Activated naive CD8-positive, alpha-beta T cell treated with anti-CD3 and anti-CD28 coated beads for 36 hours (primary cell): ENCODE measurements at places on chromosomes 5 and 9.

GRCh38 chr9:4486176-4486575, 4.1 kb upstream of the SLC1A1 start:
- H3K4me3 ChIP-seq, result no peak overlapping the region
- peaks cover 16% of the 10 kb centered on the region for H3K4me1 ChIP-seq
- H3K36me3 ChIP-seq, result no peaks in the 10 kb centered on the region
- peaks cover 22% of the 10 kb centered on the region for H3K27me3 ChIP-seq
- DNase-seq, result no peak
- no peak overlapping the region for H3K27ac ChIP-seq

- no peak for DNase-seq
- H3K36me3 ChIP-seq, result no peaks in the 10 kb centered on the region
- peaks cover 16% of the 10 kb centered on the region for H3K27me3 ChIP-seq
- H3K4me3 ChIP-seq, result no peak overlapping the region
- H3K27ac ChIP-seq, result no peak overlapping the region
Observed at GRCh38 chr5:83711982-83712601, 8.6 kb downstream of the HAPLN1 start.

GRCh38 chr5:78903861-78904260, 81.2 kb downstream of the ARSB start:
- no peaks in the 10 kb centered on the region for H3K27me3 ChIP-seq
- peaks cover 26% of the 10 kb centered on the region for H3K36me3 ChIP-seq
- no peak overlapping the region for H3K4me3 ChIP-seq

- H3K36me3 ChIP-seq, result no peaks in the 10 kb centered on the region
- no peaks in the 10 kb centered on the region for H3K4me1 ChIP-seq
- no peak overlapping the region for H3K27ac ChIP-seq
- no peaks in the 10 kb centered on the region for H3K27me3 ChIP-seq
Observed at GRCh38 chr9:8558176-8558575, 758.6 kb upstream of the DMAC1 start.

DNA sequence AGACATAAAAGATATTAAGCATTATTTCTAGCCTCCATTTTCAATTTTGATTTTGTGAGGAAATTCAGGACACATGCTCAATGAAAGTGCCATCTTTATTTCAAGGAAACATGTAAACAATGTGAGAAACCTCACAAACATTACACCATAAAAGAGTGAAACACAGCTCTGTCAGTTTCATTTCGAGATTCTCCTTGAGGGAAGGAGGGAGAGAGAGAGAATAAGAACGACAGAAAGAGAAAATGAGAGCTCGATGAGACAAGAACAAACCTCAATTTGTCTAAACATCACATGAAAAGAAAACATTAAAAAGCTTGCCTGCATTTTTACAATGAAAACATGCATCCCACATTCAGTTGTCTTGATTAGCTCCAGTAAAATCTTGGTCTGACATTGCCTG, 553.5 kb upstream of the MEF2C start:
- H3K4me3 ChIP-seq, result no peak overlapping the region
- no peaks in the 10 kb centered on the region for H3K4me1 ChIP-seq
- DNase-seq, result no peak
- no peak overlapping the region for H3K27ac ChIP-seq
- no peaks in the 10 kb centered on the region for H3K36me3 ChIP-seq
- no peaks in the 10 kb centered on the region for H3K27me3 ChIP-seq

- H3K4me3 ChIP-seq, result no peak overlapping the region
- peaks cover 44% of the 10 kb centered on the region for H3K27me3 ChIP-seq
- H3K4me1 ChIP-seq, result peaks cover 10% of the 10 kb centered on the region
- DNase-seq, result no peak
- H3K27ac ChIP-seq, result no peak overlapping the region
Observed at GRCh38 chr5:176822041-176822792, 11.9 kb downstream of the UNC5A start.

DNA sequence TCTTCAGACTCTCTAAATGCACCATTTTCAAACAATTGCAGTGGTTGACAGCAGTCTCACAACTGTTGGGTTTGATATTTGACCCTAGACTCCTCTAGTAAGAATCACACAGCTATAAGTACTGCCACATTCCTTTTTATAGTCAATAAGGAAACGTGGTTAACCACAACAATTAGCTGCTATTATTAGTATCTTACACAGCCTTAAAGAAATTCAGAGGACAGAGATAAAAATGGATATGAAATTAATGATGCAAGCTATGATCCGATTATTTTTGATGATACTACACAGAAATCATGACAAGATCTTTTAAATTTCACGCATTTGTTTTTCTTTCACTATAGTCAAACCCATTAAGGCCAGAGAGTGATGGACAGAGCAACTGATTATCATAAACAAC, 288.6 kb upstream of the C9orf72 start:
- H3K27ac ChIP-seq, result no peak overlapping the region
- DNase-seq, result no peak
- no peaks in the 10 kb centered on the region for H3K4me1 ChIP-seq
- H3K36me3 ChIP-seq, result no peaks in the 10 kb centered on the region
- peaks cover 17% of the 10 kb centered on the region for H3K27me3 ChIP-seq

- no peak for DNase-seq
- H3K36me3 ChIP-seq, result no peaks in the 10 kb centered on the region
- no peak overlapping the region for H3K4me3 ChIP-seq
- H3K27ac ChIP-seq, result no peak overlapping the region
- H3K4me1 ChIP-seq, result peaks cover 2% of the 10 kb centered on the region
Observed at GRCh38 chr5:174796711-174797192, 72.4 kb downstream of the MSX2 start.

GRCh38 chr5:180969406-180969805, 19.2 kb upstream of the BTNL3 start:
- H3K4me3 ChIP-seq, result no peak overlapping the region
- DNase-seq, result no peak
- H3K27me3 ChIP-seq, result peaks cover 4% of the 10 kb centered on the region
- H3K36me3 ChIP-seq, result no peaks in the 10 kb centered on the region
- no peaks in the 10 kb centered on the region for H3K4me1 ChIP-seq
- no peak overlapping the region for H3K27ac ChIP-seq

DNA sequence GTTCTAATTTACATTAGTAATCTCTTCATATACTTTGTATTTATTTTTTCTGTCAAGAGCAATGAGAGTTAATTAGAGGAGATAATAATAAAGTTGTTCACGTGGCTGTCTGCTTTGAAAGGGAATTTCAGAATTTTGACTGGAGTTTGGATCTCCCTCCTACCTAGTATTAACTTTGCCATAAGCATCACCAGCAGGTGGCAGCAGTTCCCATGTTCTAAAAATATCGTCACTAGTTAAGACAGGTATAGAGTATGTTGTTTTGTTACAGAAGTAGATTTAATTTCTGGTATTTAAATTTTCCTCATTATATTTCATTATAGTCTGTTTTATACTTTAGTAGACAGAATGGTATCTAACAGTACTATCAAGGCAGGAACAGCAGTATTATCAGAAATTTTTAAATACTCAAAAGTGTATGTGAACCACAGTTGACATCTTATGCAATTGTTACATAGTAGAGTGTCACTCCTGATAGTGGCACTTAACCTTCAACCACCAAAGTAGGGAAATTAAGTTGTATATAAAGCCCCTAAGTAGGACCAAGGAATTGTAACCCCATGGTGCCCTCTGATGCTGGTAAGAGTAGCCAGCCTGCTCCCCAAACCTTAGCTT, 20.4 kb downstream of the GNPDA1 start:
- H3K4me3 ChIP-seq, result no peak overlapping the region
- H3K36me3 ChIP-seq, result peaks cover 27% of the 10 kb centered on the region
- no peak overlapping the region for H3K27ac ChIP-seq
- no peaks in the 10 kb centered on the region for H3K27me3 ChIP-seq
- DNase-seq, result peak; percentile 55
- peaks cover 7% of the 10 kb centered on the region for H3K4me1 ChIP-seq

DNA sequence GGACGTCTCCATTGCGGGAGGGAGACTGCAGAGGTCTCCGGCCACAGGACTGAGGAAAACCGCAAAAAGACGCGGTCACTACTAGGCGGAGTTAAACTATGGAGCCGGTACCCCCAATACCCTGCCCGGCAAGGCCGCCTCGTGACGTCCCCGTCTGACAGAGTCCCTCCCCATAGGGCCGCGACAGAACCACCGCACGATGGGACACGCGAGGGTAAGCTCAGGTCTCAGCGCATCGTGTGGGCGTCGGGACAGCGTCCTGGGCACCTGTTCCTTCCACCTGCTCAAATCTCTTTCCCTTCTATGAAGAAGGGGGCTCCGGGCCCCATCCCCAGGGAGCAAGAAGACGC, 35.2 kb upstream of the GLDC start:
- peak; percentile 81 for DNase-seq
- H3K4me3 ChIP-seq, result peak overlapping the region; percentile 96
- H3K4me1 ChIP-seq, result peaks cover 18% of the 10 kb centered on the region

- H3K4me1 ChIP-seq, result peaks cover 14% of the 10 kb centered on the region
- H3K4me3 ChIP-seq, result no peak overlapping the region
- DNase-seq, result no peak
- H3K27me3 ChIP-seq, result no peaks in the 10 kb centered on the region
Observed at GRCh38 chr5:157874861-157875260, 15.9 kb upstream of the CLINT1 start.

GRCh38 chr9:74001382-74001781, 495.8 kb upstream of the RORB start:
- no peak overlapping the region for H3K4me3 ChIP-seq
- H3K4me1 ChIP-seq, result no peaks in the 10 kb centered on the region
- H3K36me3 ChIP-seq, result no peaks in the 10 kb centered on the region
- H3K27ac ChIP-seq, result no peak overlapping the region

DNA sequence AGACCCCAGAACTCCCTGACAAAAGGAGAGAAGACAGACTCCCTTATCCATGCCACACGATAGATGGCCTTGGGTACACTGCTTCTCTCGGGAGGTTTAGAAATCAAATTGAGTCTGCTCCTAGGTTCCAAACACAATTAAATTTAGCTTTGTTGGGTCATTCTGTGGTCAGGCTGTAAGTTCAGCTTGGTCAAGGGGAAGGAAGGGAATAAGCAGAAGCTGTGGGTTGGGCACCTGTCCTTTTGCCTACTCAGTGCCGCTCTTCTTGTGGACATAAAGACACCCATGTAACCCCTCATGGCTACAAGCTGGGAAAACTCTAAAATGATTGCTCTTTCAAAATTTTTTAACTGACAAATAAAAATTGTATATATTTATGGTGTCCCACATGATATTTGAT, 19.1 kb upstream of the AK3 start:
- no peak overlapping the region for H3K4me3 ChIP-seq
- H3K27ac ChIP-seq, result no peak overlapping the region
- no peak for DNase-seq
- H3K27me3 ChIP-seq, result peaks cover 13% of the 10 kb centered on the region
- no peaks in the 10 kb centered on the region for H3K36me3 ChIP-seq

DNA sequence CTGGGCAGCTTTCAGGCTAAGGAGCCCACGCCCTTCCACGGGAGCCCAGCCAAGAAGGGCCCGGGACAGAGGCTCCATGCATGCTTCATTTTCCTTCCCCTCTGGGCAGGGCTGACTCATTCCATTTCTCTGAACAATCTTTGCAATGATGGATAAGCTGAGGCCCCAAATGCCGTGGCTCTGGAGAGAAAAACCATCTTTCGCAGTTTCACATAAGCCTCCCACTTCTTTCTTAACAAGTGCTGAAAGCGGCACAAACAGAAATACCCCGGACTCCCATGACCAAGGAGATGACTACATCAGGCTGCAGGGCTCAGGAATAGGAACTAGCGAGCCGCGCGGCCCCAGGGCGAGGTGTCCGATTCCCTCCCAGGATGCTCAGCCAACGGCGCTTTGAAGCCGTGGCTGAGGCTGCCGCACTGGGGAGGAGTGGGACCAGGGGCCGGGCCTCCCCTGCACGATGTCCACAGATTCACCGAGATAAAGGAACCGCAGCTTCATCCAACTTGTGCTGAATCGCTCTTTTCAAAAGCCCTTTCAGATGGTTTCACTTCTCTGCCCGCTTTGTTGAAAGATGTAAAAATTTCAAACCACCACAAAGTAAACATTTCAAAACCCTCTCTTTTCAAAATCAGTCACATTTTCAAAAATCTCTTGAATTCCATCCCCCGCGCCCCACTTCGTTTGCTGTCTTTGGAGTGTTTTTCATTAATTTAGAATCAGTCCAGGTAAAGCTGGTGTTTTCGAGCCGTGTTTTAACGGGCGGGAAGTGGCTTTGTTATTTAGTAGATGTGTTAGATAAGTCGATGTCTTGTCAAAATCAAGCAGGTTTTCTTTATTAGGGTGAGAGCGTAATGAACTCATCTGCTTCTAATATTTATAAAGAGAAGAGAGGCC, 96.5 kb upstream of the LMX1B start:
- peak overlapping the region; percentile 73 for H3K27ac ChIP-seq
- H3K4me3 ChIP-seq, result peak overlapping the region; percentile 43
- H3K27me3 ChIP-seq, result peaks cover 84% of the 10 kb centered on the region
- H3K4me1 ChIP-seq, result peaks cover 24% of the 10 kb centered on the region

GRCh38 chr5:136740228-136740627, 374.9 kb upstream of the TRPC7 start:
- no peaks in the 10 kb centered on the region for H3K4me1 ChIP-seq
- no peak overlapping the region for H3K4me3 ChIP-seq
- H3K27me3 ChIP-seq, result no peaks in the 10 kb centered on the region
- H3K27ac ChIP-seq, result no peak overlapping the region
- H3K36me3 ChIP-seq, result no peaks in the 10 kb centered on the region

DNA sequence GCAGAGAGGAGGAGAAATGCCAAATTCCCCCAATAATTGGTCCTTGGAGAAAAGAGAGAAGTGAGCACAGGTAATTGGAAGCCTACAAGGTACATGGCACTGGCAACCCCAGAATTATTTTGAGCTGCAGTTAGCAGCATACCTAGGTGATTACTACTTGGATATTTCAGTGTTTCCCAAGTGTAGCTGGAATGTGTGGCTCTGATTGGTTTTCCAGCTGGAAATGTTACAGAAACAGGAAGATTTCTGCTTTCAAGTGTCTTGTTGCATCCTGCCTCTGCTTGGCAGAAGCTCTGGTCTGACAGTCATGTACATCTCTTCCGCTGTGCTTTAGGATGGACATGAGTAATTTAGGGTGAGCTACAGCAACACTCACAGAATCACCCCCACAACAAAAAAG, 262.1 kb downstream of the ENC1 start:
- no peak overlapping the region for H3K4me3 ChIP-seq
- no peaks in the 10 kb centered on the region for H3K36me3 ChIP-seq
- H3K27me3 ChIP-seq, result peaks cover 5% of the 10 kb centered on the region
- H3K27ac ChIP-seq, result no peak overlapping the region

GRCh38 chr5:84693256-84693655, 308.6 kb upstream of the EDIL3 start:
- H3K4me1 ChIP-seq, result no peaks in the 10 kb centered on the region
- no peaks in the 10 kb centered on the region for H3K27me3 ChIP-seq
- no peak for DNase-seq
- no peak overlapping the region for H3K27ac ChIP-seq
- no peak overlapping the region for H3K4me3 ChIP-seq

- no peak overlapping the region for H3K4me3 ChIP-seq
- H3K36me3 ChIP-seq, result no peaks in the 10 kb centered on the region
- no peak overlapping the region for H3K27ac ChIP-seq
- no peaks in the 10 kb centered on the region for H3K4me1 ChIP-seq
- DNase-seq, result no peak
Observed at GRCh38 chr5:174714751-174715150, 9.6 kb upstream of the MSX2 start.

- H3K4me3 ChIP-seq, result peak overlapping the region; percentile 88
- H3K4me1 ChIP-seq, result peaks cover 38% of the 10 kb centered on the region
- no peak for DNase-seq
- peaks cover 4% of the 10 kb centered on the region for H3K36me3 ChIP-seq
- no peaks in the 10 kb centered on the region for H3K27me3 ChIP-seq
- peak overlapping the region; percentile 96 for H3K27ac ChIP-seq
Observed at GRCh38 chr5:43010935-43011315, 29.2 kb downstream of the ANXA2R start.
